ENCODE measurements at places on chromosomes 2 and 18.
A peak's percentile ranks its signal among the peaks of the same experiment; 100 is the strongest.

- no peak for DNase-seq
Measured at GRCh38 chr2:226208726-226209125, 590.9 kb downstream of the IRS1 start.

DNA sequence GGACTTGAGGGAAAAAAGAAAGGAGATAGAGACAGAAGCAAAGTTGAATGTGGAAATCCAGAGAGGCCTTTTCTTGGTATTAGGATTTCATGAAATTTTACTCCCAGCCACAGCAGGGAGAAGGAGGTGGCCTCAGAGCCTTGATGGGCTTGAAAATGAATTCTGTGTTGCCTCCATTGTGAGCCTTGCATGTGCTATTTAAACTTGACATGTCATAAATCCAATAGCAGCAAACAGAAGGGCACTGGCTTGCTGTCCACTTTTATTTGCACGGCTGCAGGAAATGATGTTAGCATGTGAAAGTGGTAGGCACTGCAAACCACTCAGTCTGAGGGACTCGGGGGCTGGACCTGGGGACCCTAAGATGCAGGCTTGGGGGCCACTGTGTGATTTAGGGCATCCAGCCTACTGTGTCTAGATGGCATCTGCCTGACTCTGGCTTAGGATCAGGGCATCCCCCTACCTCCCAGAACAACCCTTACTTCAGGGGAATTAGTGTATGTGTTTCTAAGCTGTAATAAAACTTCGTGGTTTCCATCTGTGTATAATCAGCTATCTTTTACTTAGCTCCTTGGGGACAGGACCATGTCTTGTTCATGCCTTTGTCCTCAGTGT is 139.1 kb upstream of the SKOR2 start:
- no peak for DNase-seq

DNA sequence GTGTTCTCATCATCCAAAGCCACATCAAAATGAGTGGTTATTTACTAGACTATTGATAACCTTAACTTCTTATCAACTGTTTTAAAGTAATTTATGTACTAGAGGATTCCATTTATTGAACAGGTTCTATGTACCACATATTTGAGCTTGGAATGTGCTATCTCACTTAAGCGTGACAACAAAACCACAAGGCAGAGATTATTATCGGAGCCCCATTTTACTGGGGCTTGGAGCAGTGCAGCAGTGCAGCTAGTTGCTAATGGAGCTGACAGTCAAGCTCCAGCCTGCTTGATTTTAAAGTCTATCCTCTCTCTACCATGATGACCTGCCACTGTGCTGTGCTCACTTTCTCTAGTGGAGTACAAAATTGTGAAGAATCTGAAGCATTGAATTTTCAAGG is 24.6 kb downstream of the GCG start:
- DNase-seq, result no peak

GRCh38 chr18:51137891-51138290 is 59.6 kb downstream of the MEX3C start:
- no peak for DNase-seq

DNA sequence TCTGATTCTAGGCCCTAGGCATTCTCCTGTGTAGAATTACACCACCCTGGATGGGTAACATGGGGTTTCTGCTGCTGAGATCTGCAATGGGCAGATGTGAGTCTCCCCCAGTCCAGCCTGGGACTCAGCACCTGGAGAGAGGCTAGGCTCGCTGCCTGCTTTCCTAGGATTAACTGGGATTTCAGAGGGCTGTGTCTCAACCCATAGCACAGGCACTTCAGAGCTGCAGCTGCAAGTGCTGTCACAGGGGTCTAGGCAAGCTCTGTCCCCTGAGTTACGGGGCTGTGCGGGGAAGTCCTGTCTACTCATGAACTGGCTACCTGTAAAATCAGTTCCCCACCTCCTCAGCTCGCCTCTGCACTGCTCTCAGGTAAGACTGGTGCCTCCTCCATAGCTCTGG is 51.5 kb downstream of the CABLES1 start:
- DNase-seq, result no peak

DNA sequence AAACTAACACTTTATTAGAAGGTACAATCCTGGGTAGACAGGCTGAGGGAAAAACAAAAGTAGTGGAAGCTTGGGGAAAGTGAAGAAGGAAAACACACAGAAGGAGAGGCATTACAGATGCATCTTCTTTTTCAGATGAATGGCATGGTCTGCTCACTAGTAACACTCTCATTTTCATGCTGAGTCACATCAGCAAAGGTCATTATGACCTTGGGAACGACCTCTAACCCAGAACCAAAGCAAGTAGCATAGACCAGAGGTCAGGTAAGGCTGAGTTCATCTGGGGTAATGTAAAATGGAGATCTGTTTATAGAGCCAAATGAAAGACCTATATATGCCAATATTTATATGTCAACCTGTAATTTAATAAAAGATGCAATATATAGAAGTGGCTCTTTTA is 294.4 kb upstream of the LRRTM4 start:
- no peak for DNase-seq

GRCh38 chr18:78138983-78139496 is 840.6 kb upstream of the SALL3 start:
- DNase-seq, result no peak

DNA sequence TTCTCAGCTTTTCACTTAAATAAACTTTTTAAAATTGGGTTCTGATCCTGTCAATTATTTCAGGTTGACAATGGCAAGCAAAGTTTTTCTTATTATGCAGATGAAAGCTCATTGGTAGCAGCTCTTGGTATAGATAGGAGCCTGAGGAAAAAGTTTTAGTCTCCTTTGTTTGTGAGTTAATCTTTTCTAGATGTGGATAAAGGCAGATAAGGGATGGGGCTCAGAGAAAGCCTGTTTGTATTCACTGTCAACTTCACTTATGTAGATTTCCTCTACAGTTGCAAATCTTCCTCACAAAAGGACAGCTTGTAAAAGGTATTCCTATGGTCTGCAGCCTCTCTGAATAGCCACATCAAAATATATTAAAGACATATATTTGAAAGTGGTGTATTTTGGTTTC is 224.5 kb upstream of the SPOPL start:
- no peak for DNase-seq

DNA sequence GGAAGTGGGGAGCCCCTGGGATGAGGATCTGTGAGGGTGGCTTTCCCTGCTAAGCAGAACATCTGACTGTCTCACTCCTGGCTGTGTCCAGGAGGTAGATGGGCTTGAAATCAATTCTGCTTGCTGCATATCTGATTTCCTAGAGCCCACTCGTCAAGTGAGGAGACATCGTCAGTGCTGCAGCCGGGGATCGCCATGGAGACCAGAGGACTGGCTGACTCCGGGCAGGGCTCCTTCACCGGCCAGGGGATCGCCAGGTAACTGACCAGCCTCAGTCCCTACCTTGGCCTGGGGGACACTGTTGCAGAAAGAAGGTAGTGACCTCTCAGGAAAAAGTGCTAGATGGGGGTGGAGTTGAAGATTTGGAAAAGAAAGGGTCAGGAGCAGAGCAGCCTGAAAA is 31.3 kb downstream of the CNGA3 start:
- no peak for DNase-seq

GRCh38 chr18:48176909-48177308 is 232.3 kb downstream of the ZBTB7C start:
- DNase-seq, result no peak

DNA sequence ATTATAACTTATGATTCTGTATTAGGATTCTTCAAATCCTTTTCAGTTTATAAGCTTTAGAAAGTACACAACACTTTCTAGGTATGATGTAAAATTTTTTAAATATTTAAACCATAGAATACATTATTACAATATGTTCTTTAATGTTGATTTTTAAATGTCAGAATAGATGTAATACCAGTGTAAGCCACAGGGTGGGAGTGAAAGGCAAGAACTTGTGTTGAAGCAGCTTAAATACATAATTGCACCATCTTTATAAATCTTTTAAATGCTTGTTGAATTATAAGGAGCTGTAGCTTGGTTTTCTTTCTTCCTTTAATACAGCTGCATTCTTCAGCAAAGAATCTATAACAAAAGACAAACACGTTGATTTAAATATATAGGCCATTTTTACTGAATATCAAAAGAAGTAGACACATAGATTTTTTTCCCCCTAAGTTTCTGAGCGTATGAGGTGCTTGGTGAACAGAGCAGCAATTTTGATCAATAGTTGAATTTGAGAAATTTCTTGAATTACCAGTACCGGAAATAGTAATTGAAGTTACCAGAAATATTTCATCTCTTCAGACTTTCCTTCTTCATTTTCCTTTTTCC is 63.0 kb downstream of the TANK start:
- no peak for DNase-seq

- no peak for DNase-seq
Measured at GRCh38 chr18:32804134-32804888, 31.5 kb upstream of the KLHL14 start.

- no peak for DNase-seq
Measured at GRCh38 chr2:30641765-30642345, 165.4 kb downstream of the CAPN13 start.

DNA sequence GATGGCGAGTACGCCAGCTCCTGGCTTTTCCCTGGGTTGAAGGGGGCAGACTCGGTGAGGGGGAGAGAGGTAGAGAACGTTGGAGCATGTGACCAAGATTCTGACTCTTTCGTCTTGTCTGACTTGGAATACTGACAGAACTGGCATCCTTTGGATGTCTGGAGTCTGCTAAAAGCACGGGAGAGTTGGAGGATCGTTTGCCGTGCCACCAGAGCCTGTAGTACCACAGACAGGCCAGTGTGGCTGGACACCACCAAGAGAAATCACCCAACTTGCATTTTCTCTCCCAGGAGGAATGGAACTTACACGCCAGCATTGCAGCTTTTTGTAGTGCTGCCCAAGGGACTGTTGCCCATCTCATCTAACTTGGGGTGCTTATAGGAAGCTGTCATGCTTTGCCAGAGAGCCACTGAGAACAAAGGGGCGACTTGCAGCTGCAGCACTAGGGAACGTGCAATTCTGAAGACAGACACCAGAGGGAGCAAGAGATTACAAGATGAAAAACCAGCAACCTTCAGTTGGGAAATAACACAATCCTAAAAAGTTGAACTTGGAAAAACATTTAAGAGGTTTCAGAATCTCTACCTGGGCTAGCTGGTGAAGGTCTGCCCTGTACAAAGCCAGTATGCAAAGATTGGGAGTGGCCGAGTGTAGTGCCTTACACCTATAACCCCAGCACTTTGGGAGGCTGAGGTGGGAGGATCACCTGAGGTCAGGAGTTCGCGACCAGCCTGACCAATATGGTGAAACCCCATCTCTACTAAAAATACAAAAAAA is 24.1 kb downstream of the PSMG2 start:
- peak; percentile 35 for DNase-seq

DNA sequence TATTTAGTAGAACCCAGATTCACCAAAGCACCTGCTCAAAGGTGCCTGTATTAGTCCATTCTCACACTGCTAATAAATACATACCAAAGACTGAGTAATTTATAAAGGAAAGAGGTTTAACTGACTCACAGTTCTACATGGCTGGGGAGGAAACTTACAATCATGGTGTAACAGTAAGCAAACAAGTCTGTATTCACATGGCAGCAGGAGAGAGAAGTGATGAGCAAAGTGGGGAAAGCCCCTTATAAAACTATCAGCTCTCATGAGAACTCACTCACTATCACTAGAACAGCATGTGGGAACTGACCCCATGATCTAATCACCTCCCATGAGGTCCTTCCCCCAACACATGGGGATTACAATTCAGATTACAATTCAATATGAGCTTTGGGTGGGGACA is 28.0 kb upstream of the DDX18 start:
- DNase-seq, result no peak
